ENCODE measurements at places on chromosomes 1 and 21. TPM values are rescaled to one million over a fixed set of nuclear protein-coding genes. Genes with fewer than 3 reads are reported as not detected.

The TMEM51 gene
- 5.2 TPM for total RNA-seq

The LRRC38 gene
- total RNA-seq: not detected

The OLIG2 gene
- 0.15 TPM for total RNA-seq

The FALEC gene
- not detected for total RNA-seq

The METTL18 gene
- 13.3 TPM for total RNA-seq

Measured in neural progenitor cell (in vitro differentiated cells).